D721Med (cell line): ENCODE measurements at places on chromosomes 6 and 20.

- no peak for DNase-seq
Measured at GRCh38 chr20:1308702-1309095, 20.2 kb downstream of the SDCBP2 start.

DNA sequence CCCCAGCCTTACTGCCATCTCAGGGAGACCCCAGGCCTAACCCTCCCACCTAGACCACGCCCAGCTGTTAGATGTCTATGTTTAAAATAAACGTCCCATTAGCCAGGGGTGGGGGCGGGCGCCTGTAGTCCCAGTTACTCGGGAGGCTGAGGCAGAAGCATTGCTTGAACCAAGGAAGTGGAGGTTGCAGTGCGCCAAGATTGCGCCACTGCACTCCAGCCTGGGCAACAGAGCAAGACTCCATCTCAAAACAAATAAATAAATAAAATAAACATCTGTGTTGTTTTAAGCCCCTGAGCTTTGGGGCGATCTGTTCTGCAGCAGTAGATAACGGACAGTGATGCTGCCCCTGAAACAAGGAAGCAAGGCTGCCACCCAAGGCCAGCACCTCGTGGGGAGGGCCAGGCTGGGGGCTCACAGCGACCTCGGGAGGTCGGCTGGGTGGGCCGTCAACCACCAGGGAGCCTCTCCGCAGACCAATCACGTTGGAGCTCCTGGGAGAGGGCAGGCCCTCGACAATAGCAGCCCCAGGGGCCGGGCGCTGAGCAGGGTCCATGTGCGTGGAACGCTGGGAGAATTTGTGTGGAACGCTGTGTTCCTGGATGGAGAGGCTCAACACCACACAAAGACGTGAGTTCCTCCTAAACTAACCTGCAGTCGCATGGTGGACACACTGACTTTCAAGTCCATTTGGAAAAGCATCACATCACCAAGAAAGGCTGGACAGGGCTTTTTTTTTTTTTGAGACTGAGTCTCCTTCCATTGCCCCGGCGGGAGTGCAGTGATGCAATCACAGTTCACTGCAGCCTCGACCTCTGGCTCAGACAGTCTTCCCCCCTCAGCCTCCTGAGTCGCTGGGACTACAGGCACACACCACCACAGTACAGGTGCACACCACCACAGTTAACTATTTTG is 1.0 kb upstream of the HELZ2 start:
- DNase-seq, result no peak

DNA sequence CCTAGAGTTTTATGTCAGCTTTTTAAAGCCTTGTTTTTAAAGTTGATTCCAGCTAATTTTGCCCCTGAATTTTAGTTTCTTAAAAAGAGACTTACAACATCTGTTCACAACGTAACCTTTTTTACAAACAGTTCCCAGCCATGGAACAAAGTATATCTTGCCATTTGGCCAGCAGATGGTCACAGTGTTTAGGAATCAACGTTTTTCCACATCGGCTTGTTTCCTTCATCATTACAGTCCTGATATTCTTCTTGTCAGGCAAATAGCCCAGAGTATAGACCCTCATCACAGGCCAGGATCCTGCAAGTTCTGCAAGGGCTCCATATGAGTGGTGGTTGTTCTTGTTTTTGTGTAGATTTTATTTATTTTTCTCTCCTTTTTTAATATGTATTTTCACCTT is 341.7 kb upstream of the HTR1E start:
- DNase-seq, result no peak

GRCh38 chr20:3654326-3655130 is 8.7 kb downstream of the GFRA4 start:
- no peak for DNase-seq

GRCh38 chr6:32623693-32624092 is 13.5 kb upstream of the HLA-DQA1 start:
- DNase-seq, result no peak

DNA sequence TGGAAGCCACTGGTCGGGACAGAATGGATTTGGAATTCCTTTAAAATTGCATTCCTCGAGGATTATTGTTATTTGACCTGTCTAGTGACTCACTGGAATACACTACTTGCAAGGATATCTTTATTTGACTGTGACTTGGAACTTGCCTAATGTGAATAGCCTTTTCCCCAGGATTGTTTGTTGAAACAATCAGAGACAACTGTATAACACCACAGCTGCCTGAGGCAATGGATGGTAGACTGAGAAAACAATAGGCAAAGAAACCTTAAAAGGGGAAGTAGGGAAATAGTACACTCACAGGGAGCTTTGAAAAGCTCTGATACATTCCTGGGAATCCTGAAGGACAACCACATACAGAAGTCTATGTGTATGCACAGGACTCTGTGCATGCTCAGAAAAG is 465.3 kb downstream of the BMP2 start:
- DNase-seq, result no peak

- DNase-seq, result no peak
Measured at GRCh38 chr20:50360218-50360672, 149.9 kb upstream of the PTPN1 start.

DNA sequence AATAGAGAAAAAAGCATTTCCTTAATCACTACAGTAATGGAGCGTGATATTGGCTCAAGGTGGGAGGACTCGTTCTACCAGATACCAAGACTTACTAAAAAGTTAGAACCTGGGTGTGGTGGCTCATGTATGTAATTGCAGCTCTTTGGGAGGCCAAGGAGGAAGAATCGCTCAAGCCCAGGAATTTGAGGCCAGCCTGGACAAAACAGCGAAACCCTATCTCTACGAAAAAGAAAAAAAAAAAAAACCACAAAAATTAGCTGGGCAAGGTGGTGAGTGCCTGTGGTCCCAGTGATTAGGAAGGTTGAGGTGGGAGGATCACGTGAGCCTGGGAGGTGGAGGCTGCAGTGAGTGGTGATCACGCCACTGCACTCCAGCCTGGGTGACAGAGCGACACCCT is 24.0 kb upstream of the ATRN start:
- no peak for DNase-seq

GRCh38 chr6:169190144-169190584 is 63.5 kb downstream of the THBS2 start:
- no peak for DNase-seq

DNA sequence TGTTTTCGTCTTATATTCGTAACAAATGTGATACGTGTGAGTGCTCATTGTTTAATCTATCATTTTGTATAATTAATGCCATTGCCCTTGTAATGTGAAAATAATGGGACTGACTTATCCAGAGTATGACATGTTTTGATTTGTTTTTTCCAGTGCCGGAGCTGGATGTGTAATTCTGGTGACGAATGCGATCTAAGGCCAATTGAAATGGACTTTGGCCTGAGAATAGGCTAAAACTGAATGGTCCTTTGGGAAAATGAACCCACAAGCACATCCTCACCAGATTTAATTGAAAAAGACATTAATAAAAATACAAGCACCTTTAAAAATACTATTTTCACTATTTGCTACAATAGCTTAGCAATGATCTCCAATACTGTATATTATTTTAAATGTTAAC is 6.7 kb upstream of the TAAR5 start:
- DNase-seq, result no peak

DNA sequence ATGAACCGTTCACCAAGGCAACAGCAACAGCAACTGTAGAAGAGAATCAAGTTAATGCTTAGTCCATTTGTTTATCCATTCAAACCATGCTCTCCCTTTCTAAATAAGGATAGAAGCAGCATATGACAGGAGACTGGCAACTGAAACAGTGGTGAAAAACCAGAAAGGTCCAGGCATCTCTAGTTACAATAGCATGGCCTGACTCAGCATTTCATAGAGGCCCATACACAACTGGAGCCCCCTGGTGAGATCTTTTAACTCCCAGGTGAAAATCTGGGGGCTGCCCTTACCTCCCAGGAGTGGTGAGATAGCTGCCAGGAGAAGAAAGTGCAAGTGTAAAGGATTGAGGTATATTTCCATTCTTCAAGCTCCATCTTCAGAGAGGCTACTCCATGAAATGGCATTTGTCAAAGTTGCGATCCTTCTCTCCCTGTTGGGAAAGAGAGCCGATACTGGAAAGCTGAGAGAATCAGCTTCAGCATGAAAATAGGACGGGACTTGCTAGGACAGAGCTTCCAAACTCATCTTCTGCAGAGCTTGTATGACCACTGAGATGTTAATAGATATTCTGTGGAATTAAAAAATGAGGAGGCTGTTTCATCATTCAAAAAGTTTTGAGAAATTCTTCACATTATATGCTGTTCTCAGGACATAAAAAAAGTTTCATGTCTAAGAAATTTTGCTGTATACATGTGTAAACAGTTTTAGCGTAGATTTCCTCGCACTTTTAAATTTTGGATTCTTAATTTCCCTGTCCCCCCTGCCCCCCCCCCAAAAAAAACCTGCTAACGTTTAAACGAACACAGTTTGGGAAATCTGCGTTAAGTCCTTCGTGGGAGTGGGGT is 10.9 kb upstream of the SLC2A12 start:
- DNase-seq, result no peak

DNA sequence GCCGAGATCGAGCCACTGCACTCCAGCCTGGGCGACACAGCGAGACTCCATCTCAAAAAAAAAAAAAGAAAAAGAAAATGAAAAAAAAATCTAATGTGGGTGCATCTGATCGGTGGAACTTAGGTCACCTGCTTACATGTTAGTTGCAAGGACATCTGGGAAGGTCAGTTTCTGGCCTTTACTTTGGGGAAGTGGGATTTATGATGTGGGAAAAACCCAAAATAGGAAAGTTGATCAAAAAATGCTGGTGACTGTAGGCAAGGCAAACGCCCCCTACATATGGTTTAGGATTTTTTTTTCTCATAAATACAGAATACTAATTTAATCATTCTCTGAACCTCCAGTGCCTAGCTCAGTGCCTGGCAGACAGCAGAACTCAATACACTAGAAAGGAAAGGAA is 69.2 kb upstream of the PIM1 start:
- DNase-seq, result no peak

DNA sequence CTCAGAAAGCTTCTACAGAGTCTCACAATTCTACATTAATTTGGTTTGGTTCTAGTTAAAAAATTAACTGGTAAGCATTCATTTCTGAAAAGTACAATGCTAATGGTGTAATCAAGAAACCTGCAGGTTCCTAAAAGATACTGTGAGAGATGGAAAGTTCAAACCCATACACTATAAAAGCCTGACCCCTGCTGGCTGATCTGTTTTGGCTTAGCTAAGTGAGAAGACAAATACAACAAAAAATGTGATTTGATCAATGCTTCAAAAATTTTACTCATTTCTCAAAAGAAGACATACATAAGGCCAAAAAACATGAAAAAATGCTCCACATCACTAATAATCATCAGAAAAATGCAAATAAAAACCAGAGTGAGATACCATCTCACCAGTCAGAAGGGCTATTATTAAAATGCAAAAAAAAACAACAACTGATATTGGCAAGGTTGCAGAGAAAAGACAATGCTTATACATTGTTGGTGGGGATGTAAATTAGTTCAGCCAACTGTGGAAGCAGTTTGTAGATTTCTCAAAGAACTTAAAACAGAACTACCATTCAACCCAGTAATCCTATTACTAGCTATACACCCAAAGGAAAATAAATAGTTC is 102.8 kb downstream of the MOXD1 start:
- no peak for DNase-seq

- no peak for DNase-seq
Measured at GRCh38 chr6:168021581-168021980, 24.1 kb downstream of the KIF25 start.

DNA sequence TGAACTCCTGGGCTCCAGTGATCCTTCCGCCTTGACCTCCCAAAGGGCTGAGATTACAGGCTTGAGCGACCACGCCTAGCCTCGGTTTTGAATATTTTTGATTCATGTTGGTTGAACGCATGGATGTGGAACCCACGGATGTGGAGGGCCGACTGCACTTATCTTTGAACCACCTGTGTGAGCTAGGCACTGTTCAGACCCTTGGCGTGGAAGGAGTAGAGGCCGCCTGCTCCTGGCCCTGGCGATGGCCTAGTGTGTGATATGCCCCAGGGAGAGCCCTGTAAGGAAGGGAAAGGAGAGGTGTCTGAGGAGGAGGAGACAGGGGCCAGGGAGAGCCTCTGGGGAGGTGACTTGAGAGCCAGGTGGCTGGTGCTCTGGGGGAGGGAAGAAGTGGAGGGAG is 64.3 kb downstream of the BCAS4 start:
- no peak for DNase-seq

- DNase-seq, result no peak
Measured at GRCh38 chr6:35474942-35475570, 6.9 kb downstream of the RPL10A start.

DNA sequence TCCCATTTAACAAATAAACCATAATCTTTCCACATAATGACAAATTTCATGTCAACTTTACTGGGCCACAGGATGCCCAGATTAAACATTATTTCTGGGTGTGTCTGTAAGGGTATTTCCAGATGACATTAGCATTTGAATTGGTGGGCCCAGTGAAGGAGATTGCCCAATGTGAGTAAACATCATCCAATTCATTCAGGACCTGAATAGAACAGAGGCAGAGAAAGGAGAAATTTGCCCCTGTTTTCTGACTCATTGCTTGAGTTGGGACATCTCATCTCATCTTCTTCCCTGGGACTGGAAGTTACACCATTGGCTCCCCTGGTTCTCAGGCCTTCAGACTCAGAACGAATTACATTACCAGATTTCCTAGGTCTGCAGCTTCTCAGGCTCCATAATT is 142.9 kb downstream of the TPBG start:
- no peak for DNase-seq

- DNase-seq, result no peak
Measured at GRCh38 chr20:11214256-11214840, 540.5 kb upstream of the JAG1 start.

- DNase-seq, result no peak
Measured at GRCh38 chr6:39669207-39669972, 55.8 kb downstream of the KIF6 start.

DNA sequence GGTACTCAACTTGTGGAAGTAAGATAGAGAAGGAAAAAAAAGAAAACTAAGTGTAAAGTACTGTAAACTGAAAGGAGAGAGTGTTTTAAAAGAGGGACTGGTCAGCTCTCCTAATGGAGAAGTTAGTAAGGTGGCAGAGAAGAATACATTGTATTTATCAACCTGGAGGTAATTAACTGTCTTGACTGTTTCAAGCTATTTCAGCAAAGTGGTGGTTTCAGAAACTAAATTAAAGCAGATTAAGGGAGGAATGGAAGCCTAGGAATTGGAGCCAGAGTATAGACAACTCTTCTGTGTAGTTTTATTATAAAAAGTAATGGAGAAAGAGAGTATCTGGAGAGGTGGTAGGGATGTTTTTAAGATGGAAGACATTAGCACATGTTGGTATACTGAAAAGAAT is 2.7 kb upstream of the PHF10 start:
- no peak for DNase-seq

GRCh38 chr6:116449565-116449964 is 11.6 kb upstream of the CALHM6 start:
- DNase-seq, result no peak
